Activated T-helper 1 cell treated with anti-CD3 and anti-CD28 coated beads, Interleukin-2, amount 50 U/mL, for 16 hours (primary cell): ENCODE measurements at places on chromosomes 12 and 14.

GRCh38 chr12:108495823-108496579 is 19.1 kb upstream of the FICD start:
- no peak for DNase-seq

GRCh38 chr14:75978249-75978731 is 3.5 kb downstream of the TGFB3 start:
- no peak for DNase-seq

DNA sequence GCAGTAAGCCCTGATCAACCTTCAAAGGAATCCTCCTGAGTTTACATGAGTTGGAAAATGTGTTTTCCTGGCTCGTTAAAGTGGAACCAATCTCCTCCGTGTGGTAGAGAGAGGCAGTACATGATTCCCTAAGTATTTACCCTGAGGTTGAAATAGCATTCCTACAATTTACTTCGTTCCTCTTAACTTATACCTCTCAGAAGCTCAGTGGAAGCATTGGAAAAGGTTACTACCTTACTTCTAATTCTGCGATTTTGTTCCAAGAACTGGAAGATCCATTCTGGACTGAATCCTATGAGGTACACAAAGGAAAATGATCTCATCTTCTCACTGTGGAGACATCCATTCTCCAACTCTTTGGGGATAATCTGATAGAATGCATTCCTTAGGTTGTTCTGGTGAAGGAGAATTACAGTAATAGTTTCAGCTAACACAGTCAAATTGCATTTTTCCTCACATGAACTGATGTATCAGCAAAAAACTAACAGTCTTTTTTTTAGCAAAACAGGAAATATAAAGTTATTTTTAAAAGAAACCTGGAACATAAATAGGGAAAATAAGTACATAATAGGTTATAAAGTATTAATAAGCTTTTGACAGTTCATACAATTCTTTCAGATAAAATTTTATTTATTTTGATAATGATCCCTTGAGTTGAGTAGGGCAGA is 475.6 kb downstream of the PDZRN4 start:
- DNase-seq, result no peak

GRCh38 chr12:111367661-111368221 is 1.2 kb downstream of the PHETA1 start:
- DNase-seq, result no peak
